Erythroblast (primary cell): ENCODE measurements at places on chromosomes 5 and 9.

- no peak for DNase-seq
These were observed 235.5 kb downstream of the TMEM161B start for GRCh38 chr5:88033191-88033590.

GRCh38 chr5:169811680-169812079, 168.6 kb downstream of the INSYN2B start:
- no peak for DNase-seq

DNA sequence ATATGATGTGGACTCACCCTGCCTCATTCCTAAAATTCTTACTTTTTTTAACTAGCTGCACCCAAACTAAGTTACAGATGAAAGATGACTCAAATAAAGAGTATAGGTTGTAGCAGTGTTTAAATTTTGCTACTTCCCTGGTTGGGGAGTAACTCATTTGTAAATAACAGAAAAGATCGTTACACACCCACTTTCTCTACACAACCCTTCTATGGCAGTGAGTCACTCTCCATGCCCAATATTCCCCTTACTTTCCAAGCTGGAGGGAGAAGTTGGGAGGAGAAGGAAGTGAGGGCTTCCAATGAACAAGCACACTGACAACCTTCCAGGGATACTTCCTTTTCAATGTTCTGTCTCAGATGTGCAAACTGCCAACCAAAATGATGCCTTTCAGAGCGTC, 1.9 kb downstream of the RASEF start:
- no peak for DNase-seq

- DNase-seq: peak; percentile 59
These were observed 35.8 kb downstream of the PPARGC1B start for GRCh38 chr5:149765932-149766331.

DNA sequence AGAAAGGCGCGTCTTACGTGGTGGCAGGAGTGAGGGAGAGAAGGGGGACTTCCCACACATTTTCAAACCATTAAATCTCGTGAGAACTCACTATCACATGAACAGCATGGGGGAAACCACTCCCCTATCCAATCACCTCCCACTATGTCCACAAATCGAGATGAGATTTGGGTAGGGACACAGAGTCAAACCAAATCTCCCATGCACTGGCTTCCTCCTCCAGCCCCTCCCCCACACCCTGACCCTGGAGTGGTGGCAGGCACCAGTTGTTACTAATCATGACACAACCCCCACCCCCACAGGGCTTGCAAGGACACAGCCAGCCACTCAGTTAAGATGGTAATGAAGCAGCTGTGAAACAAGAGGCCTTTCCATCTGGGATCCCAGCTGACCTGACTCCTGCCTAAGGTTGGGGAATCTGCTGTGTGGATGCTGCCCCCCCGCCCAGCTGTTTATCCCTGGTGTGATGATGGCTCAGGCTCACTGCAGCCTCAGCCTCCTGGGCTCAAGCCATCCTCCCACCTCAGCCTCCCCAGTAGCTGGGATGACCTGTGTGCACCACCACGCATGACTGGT, 57.1 kb upstream of the FUBP3 start:
- DNase-seq: no peak

DNA sequence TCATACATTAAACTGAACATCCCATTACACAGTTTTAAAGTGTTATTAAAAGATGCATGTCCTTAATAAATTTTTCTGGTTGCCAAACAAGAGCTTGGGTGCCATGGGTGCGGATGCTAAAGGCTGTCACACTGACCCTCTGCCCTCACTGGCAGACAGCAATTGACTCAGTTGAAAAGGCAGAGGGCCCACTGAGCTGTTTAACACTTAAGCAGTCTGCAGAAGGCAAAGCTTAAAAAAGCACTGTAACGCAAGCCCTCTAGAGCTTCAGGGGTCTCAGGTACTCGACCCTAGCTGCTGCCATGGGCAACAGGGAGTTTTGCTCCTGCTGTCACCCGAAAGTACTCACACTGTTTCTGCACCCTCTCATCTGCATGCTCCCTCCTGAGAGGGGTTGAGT, 726.4 kb upstream of the TYRP1 start:
- no peak for DNase-seq

DNA sequence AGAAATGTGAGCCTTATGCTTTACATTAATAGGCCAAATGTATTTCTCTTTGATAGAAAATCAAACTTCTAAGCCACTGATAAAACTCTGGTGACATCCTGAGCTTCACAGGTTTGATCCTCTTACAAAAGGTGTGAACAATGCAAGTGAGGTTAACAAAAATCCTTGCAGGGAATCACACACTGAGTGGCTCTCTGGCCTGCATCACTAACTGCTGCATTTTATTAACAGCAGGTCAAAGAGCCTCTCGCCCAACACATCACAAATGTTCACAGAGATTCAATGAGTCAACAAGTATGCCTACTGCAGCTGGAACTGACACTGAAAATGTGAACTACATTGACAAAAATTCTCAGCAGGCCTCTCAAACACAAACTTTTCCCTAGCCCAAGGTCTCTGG, 122.3 kb downstream of the SEMA5A start:
- DNase-seq: no peak
